ENCODE measurements at places on chromosomes 2 and 18. TPM values are rescaled to one million over a fixed set of nuclear protein-coding genes. Genes with fewer than 3 reads are reported as not detected.

AKAIN1 gene
- not detected for total RNA-seq

MGAT4A gene
- total RNA-seq: 42.2 TPM

CD207 gene
- not detected for total RNA-seq

RAD51AP2 gene
- total RNA-seq: not detected

MARS2 gene
- 5.3 TPM for total RNA-seq

LYPD6 gene
- total RNA-seq: 3.1 TPM

IL1R1 gene
- total RNA-seq: 5.5 TPM

ZBTB14 gene
- total RNA-seq: 13.0 TPM

- DNase-seq: no peak
Measured at GRCh38 chr2:187654535-187654934, 100.3 kb upstream of the TFPI start.

DNA sequence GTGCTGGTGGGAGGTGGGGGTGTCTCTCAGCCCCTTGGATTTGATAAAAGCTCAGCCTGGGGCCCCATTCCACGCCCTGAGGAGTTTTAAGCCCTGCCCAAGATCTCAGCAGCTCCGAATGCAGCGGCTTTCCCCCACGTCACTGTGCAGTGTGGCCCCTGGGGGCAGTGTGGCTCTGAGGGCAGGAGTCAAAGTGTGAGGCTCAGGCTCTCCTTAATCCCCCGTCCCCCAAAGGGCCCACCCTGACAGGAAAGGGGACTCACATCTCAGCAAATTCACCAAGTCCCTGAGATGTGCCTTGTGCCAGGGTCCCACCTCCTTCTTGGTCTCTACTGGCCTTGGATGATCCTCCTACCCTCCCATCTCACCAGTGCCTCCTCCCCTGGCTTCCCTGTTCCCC lies 25.2 kb downstream of the NPPC start:
- no peak for DNase-seq

GRCh38 chr2:36459725-36460137 lies 104.2 kb downstream of the CRIM1 start:
- peak; percentile 78 for DNase-seq

- no peak for DNase-seq
Measured at GRCh38 chr2:241366678-241367077, 10.6 kb downstream of the FARP2 start.

- DNase-seq: peak; percentile 10
Measured at GRCh38 chr18:39741755-39742466, 2176.3 kb upstream of the CELF4 start.

- DNase-seq: no peak
Measured at GRCh38 chr2:161173541-161174194, 13.4 kb downstream of the TANK start.

DNA sequence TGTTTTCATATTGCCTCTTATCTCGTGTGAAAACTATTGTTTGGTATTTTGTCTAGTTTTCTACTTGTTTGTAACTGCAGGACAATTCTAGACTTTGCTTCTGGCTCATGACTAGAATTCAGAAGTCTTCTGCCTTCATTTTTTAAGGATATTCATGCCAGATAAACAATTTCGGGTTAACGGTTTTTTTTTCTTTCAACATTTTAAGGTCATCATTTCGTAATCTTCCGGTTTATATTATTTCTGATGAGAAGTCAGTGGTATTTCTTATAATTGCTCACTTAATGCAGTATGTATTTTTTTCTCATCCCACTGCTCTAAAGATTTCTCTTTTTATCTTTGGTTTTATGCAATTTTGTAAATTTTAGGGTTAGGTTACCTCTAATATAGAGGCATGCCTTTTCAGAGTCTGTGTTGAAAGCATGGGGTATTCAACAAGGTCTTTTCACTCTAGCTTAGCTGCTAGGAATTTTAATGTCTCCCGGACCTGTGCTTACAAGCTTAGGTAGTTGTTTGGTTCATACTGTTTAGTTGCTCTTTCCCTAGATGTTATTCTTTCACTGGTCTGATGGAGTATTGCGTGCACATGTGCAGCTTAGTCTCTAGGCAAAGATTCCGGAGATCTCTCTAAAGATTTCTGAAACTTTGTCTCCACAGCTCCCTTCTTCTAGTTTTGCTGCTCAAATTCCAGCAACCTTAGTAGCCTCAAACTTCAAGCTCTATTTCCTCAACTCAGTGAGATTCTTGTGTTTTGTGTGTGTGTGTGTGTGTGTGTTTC lies 198.1 kb downstream of the MCFD2 start:
- DNase-seq: no peak

GRCh38 chr2:229930656-229931055 lies 8.4 kb downstream of the FBXO36 start:
- DNase-seq: no peak

GRCh38 chr2:68469935-68470334 lies 2.5 kb downstream of the APLF start:
- DNase-seq: no peak

DNA sequence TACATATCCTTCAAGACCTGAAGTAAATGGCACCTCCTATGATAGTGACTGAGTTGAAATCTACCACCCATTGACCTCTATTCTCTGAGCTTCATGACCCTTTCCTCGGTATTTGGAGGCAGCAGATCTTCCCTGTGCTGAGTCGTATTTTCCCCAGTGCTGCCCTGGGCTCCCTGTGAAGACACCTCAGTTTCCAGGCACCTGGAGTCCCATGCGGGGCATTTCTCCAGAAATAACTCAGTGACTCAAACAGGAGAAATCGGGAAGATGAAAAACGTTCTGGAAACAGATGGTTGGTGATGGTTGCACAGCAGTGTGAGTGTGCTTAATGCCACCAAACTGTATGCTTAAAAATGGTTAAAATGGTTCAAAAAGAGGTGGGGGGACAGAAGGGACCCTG lies 18.0 kb downstream of the SMYD1 start:
- DNase-seq: no peak

DNA sequence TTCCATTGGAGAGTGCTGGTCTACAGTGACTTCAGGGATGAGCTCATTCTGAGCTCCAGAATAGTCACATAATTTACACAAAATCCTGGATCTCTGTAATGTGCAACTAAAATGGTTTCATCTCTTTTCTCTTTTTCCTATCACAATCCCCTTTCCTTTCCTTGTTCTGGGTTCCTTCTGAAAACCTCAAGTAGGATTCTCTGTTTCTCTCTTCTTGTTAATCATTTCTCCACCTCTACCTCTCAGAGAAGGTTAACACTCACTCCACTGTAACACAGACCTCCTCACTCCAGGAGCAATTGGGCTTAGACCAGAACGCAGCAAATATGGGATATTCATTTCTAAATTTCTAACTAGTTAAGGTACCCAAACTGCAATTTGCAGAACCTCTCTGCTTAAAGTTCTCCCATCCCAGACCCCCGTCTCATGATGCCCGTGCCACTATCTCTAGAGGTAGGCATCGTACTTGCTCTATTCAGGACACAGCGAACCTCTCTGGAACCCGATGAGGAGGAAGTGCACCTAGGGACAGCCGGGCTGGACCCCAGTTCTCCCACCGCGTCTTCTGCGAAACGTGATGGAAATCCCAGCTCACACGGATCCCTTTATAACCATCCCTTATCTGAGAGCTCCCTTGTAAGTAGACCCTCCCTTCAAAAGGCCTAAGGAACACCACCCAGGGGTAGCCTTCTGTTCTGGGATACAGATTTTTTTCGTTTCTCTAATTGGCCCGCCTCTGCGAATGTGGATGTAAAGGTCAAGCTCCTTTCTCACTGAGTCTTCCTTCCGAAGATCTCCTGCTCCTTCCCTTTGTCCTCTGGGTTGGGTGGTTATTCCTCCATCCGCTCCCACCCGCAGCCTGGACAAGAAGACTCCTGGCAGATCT lies 1.3 kb downstream of the FOXI3 start:
- no peak for DNase-seq

DNA sequence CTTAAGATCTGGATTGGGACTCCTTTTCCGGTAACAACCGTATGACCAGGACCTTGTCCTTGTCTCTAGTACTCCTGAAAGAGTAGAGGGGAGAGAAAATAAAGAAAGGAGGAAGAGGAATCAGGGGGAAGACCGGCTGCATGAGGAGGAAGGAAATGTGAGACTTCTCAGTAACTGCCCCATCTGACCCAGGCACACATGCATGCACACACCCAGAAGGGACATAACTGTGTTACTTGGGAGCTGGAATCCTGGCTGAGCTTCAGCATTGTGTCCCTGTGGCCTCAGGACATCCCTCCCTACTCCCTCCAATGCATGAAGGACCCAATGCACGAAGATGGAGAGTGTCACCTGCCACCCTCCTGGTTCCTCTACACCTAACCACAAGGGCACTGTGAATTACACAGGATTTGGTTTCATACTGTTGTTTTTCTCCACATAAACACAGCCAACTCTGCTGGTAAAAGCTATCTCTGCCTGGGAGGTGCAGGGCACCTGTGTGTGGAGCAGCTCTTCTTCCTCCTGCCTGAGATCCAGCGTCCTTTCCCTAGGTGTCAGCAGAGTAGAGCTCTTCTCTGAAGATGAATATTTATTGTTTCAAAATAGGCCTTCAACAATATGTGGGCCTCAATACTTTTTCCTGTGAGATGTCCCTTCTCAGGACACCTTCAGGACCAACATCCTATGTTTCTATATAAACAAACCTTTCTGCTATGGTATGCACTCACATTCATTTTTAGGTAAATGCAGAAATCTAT lies 574.1 kb upstream of the ID2 start:
- DNase-seq: no peak

GRCh38 chr2:141497272-141497671 lies 633.5 kb downstream of the LRP1B start:
- DNase-seq: no peak

DNA sequence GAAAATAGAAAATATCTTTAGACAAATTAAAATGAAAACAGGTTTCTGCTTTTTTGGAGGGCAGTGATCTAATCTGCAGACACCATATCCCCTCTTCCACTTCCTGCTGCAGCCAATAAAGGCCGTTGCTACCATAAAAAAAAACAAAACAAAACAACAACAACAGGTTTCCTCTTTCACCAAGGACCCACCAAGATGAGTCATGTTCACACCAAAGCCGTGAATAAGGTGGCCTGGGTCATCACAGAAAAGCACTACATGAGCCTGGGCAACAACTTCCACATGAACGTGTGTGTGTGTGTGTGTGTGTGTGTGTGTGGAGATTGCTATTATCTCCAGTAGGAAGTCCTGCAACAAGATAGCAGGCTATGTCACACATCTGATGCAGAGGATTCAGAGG lies 24.8 kb upstream of the TFCP2L1 start:
- DNase-seq: peak; percentile 34

DNA sequence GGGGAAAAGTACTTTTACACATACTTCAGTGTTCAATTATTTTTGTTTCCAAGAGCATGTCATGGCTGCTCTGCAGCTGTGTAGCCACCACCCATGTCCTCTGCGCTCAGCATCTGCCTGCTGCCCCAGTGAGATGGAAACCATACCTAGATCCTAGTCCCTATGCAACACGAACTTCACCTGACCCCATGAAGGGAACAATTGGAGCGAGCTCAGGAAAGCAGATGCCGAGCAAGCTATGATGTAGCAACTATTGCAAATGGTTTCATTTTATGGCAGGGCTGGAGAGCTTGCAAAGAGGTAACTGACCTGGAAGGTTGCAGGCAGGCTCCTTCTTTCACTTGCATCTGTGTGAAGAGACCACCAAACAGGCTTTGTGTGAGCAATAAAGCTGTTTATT lies 1.3 kb upstream of the CCDC141 start:
- no peak for DNase-seq

DNA sequence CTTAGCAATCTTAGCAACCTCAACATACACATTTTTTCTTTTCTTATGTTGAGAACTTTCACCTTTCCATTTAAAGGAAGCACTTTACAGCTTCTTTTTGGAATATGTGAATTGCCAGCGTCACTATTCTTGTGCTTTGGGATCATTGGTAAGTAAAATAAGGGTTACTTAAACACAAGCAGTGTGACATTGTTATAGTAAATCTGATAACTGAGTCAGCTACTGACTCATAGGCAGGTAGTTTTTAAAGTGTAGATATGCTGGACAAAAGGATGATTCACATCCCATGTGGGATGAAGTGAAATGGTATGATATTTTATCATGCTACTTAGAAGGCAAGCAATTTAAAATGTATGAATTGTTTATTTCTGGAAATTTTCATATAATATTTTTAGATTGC lies 637.2 kb downstream of the DCDC2C start:
- peak; percentile 82 for DNase-seq

- no peak for DNase-seq
Measured at GRCh38 chr2:80258341-80258740, 46.2 kb downstream of the LRRTM1 start.

DNA sequence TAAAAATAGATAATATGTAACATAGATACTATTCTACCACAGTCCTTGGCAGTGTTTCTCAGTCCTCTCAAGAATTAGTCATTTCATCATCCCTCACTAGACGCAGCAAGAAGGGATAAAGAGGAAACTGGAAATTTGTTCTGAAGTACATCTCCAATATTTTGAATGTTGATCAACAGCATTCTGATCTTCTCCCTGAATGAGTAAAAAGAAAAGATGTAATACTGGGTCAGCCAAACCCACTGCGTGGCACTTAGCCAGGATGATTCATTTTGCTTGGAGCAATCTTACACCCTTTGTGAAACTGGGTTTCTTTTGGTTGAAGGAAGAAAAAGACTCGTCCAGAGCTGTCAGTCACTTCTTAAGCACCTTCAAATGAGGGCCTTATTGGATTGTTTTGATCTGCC lies 54.1 kb downstream of the TAF1B start:
- DNase-seq: peak; percentile 84

GRCh38 chr2:20196053-20196656 lies 28.8 kb downstream of the SDC1 start:
- DNase-seq: no peak

DNA sequence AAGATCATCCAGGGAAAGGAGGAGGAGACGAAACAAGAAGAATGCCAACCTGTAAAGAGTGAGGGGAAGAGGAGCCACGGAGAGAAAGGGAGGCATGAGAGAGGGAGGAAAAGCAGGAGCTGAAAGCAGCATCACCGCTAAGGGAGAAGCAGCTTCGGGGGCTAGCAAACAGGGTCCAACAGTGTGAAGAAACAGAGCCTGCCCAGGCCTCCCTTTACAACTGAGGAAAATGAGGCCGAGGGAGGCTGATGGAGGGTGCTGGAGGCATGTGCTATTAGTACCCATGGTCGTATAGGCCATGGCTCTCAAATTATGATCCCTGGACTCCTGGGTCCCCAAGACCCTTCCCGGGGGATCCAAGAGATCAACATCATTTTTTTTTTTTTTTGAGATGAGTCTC lies 50.4 kb upstream of the ASPRV1 start:
- no peak for DNase-seq

Data from endothelial cell of umbilical vein (primary cell).